ENCODE measurements at places on chromosomes 12 and 14.

DNA sequence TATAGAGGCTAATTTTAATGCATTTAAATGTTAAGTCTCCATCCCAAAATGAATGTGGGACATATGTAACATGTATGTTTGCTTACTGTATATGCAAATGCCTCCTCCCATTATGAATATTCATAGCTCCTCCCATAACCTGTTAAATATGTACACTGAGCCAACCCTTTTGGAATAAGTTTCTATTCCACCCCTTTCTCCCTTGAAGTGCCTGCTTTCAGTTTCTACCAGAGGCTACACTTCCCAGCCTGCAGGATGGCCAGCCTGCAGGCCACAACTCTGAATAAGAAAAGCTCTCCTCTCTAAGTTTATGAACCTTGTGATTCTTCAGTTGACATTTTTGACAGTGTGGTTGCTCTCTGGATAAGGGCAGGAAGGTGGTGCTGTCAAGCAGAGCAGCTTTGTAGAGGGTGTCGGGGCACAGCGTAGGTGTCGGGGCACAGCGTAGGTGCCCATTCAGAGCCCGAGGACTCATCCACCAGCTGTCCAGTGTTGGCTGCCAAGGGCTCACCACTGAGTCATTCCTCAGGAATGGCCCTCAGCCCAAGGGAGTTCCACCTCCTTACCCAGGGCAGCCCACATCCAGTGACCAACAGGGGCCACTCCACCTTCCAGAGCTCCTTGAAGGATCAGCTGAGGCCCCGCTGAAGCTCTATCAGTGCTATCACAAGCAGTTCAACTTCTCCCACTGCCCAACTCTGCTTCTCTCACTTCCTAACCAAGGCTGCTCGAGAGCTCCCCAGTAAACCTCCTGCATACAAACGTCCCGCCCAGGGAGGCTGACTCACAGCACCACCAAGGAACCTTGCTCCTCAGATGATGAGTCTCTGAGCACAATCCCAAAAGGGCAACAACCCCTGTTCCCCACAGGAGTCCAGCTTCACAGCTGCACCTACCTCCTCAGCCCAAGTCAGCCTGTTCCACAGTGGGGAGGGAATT, 31.4 kb downstream of the VWF start:
- DNase-seq: peak; percentile 91

DNA sequence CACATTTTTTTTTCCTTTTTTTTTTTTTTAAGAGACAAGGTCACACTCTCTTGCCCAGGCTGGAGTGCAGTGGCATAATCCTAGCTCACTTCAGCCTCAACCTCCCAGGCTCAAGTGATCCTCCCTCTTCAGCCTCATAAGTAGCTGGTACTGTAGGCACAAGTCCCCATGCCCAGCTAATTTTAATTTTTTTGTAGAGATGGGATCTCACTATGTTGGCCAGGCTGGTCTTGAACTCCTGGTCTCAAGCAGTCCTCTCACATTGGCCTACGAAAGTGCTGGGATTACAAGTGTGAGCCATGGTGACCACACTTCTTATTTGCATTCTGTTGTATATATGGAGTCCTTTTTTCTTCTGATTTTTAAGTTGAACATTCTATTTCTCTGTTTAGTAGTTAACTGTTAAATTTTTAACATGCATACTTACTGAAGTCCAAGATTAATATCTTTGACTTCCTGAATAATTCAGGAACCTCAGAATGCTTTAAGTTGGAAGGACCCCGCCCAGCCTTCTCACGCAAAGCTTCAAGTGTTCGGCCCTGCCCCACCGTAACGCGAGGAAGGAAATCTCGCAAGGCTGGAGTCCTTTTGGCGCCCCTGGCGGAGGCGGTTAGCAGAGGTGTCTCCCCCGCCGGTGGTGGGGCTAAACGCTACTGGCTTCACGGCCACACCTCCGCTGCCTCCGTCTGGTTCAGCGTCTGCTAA, 21.6 kb downstream of the SPATS2 start:
- no peak for DNase-seq

- no peak for DNase-seq
Observed at GRCh38 chr12:58812214-58812613, 108.1 kb downstream of the LRIG3 start.

DNA sequence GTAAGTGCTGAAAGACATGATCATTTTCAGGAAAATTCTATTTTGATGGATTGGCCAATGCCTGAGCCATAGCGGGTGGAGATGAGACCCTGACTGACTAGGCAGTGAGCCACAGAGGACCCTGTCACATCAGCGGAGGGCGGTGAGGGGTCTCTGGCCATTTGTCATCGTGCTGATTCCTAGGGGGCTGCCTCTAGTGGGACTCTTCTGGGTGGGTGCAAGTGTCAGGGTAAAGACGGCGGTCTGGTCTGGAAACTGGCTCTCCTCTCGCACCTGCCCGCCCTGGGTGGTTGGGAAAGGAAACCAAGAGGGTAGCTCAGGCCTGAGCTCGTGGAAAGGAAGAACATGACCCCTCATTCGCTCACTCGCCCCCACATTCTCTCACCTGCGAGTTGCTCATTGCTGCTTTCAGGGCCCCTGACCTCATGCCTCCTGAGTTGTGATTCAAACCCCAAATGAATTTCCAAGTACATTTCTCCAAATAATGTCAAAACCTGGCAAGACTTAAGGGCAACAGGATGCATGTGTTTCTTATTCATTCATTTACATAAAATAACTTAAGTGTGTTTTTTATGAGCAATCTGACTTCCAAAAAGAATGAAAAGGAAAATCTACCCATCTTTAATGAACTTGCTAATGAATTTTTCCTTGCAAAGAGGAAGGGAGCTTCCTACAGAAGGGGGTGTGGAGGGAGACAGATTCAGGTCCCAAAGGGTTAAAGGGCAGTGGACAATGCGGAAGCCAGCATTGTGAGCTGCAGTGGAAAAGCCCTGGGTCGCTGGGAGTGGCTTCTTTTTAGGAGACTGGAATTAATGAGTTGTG, 12.8 kb downstream of the MEG3 start:
- no peak for DNase-seq

DNA sequence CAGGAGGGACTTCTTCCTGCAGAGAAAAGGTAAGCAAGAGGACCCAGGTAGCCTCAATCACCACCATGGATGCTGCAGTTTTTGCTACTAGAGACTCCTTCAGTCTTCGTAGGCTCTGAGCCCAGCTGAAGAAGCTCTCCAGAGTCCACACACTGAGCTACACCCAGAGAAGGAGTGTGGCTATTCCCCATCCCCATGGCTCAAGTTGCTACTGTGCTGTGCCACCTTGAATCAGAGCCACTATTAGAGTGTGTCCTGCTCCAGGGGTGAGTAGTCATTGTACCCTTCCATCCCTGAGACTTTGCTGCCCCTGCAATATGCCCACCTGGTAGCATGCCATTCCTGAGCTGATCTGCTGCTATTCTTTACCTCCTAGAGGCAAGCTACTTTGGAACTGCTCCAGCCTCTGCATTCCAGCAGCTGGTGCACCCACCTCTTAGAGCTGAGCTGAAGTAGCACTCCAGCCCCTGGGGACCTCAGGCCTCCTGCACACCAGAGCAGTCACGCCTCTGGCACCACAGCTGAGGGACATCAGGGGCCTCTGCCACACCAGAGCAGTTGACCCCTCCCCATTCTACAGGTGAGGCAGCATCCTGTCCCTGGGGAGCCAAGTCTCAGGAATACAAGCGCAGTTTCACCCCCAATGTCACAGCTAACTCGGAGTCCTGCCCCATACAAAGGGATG, 213.0 kb downstream of the TRHDE start:
- DNase-seq: no peak

All from AG08395 (cell line).